ENCODE measurements at places on chromosomes 2 and 18.

GRCh38 chr2:5472673-5473072 lies 219.5 kb upstream of the SOX11 start:
- no peak for DNase-seq

- no peak for DNase-seq
Observed at GRCh38 chr2:141513853-141514252, 617.0 kb downstream of the LRP1B start.

DNA sequence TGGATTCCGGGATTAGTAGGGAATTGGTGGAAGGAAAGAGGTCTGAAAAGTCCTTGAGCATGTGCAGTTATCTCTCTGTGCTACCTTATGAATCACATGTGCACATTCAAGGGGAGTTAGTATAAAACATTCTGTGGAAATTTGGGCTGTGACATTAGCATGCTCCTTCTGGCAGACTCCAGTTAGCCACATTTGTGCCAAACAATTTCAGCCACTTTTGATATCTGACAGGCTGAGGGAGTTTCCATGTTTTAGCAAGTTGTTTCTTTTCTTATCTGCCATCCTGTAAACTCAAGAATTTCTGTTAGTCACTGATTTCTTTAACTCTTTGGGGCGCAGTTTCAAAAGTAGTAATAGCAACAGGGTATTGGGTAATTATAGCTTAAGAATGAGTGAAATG lies 28.3 kb upstream of the GYPC start:
- no peak for DNase-seq

DNA sequence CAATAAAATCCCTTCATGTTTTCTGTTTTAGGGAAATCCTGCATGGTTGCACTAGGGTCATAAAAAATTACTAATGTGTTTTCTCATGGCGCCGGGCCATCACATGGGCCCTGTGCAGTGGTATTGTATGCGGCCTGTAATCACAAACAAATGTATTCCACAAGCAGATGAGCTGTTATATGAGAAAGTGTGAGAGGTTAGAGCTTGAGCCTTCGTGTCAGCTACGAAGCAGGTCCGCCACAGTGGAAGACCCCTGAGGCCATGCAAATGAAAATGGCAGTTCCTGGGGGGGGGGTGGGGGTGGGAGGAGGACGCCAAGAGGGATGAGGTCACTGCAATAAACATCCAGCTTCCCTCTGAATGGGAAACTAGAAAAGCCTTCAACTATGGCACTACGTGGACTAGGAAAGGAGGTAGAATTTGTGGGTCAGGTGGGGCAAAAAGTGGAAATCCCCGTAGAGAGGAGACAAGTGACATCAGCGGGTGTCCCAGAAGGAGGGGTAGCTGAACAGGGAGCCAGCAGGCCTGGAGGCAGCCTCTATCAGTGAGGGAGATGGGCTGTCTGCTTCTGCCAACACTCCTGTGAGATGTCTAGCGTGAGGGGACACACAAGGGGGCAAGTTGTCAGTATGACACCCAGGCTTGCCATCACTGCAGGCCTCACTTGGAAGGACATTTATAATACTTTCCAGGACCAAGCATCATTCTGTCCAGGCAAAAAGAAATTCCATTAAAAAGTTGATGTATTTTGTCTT lies 130.3 kb upstream of the CTAGE1 start:
- no peak for DNase-seq

GRCh38 chr2:178233428-178233827 lies 39.1 kb downstream of the OSBPL6 start:
- no peak for DNase-seq

- DNase-seq, result no peak
Observed at GRCh38 chr2:189530965-189531637, 49.5 kb downstream of the SLC40A1 start.

DNA sequence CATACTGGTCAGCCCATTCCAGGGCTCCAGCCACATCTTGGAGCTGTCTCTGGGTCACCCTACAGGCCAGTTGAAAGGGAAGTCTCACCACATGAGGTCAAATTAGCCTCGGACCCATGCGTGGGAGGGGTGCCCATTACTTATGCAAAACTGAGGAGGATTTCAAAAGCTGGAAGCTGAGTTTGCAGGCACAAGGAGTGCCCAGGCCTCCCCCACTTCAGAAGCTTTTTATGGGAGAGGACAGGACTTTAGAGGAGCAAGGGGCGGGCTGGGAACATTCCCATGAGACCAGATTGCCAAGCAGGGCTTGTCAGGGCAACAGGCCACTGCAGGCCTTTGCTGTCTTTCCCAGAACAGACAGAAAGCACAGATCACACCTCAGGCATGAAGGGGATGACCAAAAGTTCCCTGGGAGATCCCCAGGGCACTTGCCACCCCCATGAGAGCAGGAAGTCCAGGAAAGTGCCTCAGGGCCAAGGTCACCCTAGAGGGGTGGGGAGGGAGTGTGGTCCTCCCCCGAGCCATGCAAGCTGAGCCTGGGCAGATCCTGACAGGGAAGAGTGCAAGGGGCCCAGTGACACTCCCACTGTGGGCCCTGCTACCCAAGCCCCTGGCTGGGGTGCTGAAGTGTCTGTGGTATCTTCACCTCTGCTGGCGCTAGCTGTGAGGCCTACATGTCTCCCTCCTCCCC lies 267.7 kb downstream of the BCL11A start:
- no peak for DNase-seq

DNA sequence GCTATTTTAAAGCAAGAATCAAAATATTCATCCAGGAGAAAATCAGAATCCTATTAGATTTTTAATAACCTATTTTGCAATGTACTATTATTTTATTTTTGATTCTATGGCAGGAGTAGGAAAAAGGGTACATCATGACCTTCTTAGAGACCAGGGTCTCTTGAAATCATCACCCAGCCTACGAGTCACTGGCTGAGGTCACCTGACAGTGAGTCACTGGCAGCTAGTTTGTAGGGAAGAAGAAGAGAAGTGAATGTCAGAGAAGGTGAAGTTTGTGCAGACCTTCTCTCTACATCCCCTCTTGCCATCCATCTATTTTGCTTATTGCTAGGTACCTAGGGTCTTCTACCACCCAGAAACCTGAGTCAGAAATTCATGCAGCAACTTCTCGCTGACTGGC lies 144.2 kb downstream of the ALK start:
- no peak for DNase-seq

GRCh38 chr2:227310756-227311110 lies 14.3 kb upstream of the MFF start:
- DNase-seq, result no peak

- DNase-seq, result no peak
Observed at GRCh38 chr18:77110936-77111335, 21.6 kb downstream of the MBP start.

DNA sequence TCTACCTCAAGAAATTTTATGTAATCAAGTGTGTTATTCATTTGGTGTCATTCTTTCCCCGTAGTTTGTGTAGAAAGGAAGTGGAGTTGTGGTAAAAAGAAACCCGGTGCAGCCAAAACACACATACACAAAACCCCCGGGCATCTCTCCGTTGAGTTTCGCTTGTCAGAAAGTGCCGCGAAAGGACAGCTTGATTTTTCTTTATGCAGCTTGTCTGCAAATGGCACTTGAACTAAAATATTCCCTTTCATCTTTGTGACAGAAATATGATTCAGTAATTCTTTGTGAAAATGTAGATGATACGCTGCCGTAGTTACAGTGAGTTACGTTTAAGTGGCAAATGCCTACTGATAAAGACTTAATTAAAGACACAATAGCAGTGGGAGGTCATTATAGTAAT lies 268.8 kb upstream of the SPRED2 start:
- no peak for DNase-seq

DNA sequence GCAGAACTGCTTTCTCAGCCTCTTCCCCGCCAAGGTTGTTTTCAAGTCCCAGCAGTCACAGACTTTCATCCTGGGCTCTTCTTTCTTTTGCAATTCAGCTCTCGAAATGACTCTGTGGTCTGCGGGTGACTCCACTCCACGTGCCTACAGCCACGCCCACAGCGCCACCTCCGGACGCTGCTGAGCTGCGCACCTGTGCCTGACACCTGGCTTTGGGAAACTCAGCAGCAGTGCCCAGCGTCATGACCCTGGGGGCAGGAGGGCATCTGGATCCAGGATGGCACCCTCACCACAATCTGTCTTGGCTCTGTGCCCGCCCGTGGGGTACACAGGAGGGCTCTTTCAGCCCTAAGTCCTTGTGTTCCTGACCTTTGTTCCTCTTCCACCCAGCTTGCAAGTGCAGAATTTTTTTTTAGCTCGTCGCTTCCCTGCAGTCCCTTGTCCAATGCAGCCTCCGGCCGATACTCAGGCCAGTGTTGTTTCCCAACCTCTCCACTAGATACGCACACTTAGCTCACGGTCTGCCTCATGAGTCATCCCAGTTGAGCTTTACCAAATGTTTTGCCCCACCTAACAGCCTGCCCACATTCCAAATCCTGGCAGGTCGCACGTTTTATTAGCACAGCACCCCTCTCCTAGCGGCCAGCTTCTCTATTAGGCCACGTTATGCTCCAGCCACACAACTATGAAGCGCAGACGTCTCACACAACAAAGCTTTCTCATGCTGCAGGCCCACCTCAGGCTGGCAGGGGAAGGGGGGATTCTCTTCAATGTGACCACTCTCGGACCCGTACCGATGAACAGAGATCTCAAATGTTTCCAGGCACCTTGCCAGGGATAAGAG lies 6.5 kb upstream of the CAPN10 start:
- peak; percentile 62 for DNase-seq

DNA sequence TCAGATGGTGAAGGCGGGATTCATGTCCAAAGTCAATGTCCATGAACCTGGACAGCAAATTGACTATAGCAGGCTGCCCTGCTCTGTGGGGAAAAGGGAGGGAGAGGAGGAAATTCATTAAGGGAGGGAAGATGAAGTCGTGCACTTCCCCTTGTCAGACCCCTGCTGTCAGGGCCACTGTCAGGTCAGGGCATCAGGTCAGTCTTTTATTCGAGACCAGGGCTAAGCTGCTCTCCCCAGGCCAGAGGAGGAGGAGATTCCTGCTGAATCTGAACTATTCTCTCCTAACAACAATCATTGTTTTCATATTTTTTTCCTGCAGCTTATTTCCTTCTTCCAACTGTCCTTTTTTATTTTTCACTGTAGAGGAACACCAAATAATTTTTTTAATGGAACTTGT lies 17.2 kb downstream of the CNDP1 start:
- no peak for DNase-seq

DNA sequence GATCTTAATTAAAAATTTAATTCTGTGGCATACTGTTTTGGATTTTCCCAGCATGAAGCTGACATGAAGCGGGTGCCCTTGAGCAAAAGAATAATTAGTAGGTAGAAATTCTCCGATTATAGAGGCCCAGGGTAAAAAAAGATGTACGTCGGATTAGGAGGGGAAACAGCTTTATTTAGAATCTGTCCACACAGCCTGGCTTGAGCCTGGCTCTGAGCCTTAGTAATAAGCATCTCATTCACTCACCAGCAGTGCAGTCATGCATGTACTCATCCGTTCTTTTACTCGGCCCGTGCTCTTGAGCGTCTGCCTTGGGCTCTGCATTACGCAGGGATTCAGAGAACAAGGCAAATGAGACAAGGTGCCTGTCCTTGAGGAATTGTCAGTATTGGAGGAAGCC lies 219.3 kb downstream of the AGAP1 start:
- DNase-seq, result no peak

- peak; percentile 35 for DNase-seq
Observed at GRCh38 chr2:231708773-231709635, 679 bp downstream of the PTMA start.

- no peak for DNase-seq
Observed at GRCh38 chr2:149463328-149464002, 124.1 kb downstream of the MMADHC start.

All from astrocyte of the spinal cord (primary cell).